DMS79 treated with DMSO at 0.1 percent for 48 hours (cell line): ENCODE measurements at places on chromosomes 6 and 20.
A peak's percentile ranks its signal among the peaks of the same experiment; 100 is the strongest.

- DNase-seq, result no peak
Measured at GRCh38 chr6:38283734-38284362, 355.9 kb downstream of the BTBD9 start.

DNA sequence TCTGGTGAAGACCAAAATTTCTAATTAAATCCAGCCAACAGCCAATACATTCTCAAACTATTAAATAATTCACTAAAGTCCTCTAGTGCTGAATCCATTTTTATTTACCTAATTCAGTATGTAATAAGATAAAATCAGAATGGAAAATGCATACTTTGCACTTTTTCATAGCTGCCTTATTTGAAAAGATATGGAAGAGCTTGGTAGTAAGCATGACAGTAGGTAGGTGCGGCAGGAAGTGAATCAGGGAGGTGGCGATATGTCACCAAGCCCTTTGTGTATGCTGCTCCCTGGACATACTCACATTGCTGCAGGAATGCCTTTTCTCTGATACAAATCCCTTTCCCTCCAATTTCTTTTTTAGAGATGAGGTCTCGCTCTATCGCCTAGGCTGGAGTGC lies 10.2 kb upstream of the TGM3 start:
- DNase-seq, result no peak

DNA sequence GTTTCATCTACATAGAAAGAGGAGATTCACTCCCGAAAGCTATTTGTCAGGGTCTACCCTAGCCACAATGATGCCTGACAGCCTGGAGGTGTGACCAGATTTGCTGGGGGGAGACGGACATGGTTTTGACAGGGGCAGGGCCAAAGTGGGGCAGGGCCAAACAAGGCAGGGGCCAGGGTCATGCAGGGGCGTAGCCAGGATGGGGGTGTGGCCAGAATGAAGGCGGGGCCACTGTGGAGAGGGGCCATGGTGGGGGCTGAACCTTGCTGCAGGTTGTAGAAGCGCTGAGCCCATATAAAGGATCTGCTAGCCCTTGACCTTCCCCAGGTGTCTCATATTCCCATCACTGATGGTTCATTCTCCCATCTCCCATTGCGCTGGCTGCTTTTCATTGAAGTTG lies 184.1 kb upstream of the SULF2 start:
- DNase-seq, result no peak

- no peak for DNase-seq
Measured at GRCh38 chr6:2738373-2738979, 12.2 kb downstream of the MYLK4 start.

DNA sequence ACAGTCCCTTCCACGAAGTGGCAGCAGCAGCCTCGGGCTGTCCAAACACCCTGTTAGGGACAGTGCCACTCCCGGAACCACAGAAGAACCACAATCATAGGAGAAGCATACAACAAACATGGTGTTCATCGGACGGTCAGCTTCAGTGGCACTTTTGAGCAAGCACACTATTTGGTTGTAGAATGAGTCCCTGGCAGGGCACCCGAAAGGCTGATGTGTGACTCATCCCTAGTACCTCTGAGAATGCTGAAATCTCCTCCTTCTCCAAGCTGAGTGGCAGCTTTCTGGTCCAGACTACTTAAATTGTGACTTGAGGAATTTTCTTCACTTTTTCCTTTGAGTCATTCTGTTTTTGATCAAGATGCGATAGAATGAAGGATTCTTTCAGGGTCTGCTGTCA lies 282.5 kb downstream of the ESR1 start:
- DNase-seq, result no peak

DNA sequence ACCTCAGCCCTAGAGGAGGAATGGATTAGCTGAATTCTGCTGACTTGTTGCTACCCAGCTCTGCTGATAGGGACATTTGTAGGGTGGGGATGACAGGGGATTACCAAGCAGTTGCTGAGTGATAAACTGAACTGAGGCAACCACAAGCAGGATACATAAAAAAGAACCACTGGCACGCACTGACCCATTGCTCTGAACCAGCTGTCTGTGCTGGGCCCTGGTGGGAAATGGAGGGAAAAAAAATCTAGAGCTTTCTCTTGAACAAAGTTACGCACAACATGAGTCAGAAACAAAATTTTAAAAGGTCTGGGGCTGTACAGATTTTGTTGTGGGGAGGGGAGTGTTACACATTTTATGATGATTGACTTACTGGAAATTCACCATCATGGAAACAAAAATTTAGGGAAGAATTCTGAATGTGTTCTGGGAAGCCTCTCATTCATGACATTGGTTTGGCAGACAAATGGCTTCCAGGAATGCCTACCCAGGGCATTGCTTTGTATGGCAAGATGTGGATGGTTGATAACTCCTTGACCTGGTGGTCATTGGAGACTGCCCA lies 37.7 kb downstream of the FOXO3 start:
- no peak for DNase-seq

- DNase-seq, result no peak
Measured at GRCh38 chr6:170082531-170083187, 208.2 kb downstream of the DLL1 start.

DNA sequence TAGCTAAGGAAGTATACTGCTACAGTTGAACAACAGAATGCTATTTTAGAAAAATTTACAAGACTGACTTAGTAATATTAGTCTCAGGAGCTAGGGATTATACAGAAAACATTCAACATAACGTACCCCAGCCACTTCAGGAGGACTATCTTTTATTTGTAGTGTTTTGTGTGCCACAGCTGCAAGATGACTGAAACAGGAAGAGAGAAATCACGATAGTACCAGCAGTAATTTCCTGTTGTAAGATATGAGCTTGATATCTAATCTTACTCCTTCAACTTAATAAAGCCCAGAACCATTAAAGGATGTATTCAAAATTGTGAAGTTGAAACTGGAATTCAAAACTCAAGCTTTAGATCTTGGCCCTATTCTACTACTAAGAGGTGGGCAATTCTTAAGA lies 42.1 kb downstream of the SLC35A1 start:
- DNase-seq, result no peak

- no peak for DNase-seq
Measured at GRCh38 chr6:47306887-47307286, 2.8 kb downstream of the TNFRSF21 start.

DNA sequence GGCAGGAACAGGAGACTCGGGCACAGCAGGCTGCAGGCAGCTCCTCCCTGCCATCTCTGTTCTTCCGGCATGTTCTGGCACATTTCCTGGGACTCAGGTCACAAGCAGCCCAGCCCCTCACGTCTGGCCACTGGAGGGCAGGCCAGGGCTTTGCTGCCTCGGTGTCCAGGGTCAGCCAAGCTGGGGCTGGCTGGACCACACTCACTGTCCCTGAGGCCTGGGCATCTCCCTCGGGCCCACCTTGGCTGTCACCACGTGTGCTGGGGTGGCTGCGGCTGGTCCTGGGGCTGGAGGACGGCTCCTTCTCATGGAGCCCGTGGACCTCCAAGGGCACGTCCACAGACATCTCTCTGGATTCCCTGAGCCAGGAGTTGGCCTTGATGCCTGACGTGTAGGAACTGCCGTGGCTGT lies 18.5 kb downstream of the FRMD1 start:
- DNase-seq, result peak; percentile 10

- DNase-seq, result no peak
Measured at GRCh38 chr6:87384449-87384848, 23.3 kb upstream of the CFAP206 start.

DNA sequence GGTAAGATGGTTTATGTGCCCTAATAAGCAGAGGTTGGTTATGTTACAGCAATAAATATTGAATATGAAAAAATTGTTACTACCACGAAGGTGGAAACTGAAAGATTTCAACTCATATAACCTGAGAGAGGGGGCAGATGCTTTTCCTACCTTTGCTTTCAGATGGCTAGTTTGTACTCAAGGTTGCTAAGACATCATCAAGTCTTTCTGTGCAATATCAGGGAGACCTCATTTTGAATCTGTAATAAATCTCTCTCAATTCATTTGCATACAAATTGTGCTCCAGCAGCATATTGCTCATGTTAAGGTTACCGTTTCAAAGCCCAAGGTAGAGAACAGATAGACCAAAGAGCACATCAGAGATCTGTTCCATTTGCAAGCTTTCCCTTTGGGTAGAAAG lies 220.4 kb downstream of the KHDC1L start:
- no peak for DNase-seq

DNA sequence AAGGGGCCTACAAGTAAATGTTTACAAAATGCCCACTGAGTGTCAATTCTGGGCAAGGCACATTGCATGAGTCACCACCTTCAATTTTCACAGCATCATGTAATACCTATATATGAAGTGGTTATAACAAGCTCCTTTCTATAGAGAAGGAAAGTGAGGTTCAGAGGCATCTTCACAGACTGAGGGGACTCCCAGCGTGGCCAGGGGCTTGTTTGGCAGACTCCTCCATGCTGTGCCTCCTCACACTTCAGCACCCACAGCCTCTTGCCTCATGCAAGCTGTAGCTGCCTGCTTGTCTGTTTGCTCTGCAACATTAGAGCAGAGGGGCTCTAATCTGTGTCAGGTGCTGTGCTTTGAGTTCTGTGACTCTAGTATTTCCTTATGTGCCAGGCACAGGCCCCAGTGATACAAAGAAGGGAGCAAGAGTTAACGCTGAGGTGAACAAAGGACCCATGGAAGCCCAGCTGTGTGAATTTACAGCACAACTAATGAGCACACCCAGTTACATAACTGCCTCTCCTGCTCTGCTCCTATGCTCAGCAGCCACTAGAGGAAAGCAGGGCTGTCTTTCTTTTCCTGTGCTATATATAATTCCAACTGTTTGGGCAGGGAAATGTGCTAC lies 72.3 kb downstream of the ZHX3 start:
- no peak for DNase-seq

DNA sequence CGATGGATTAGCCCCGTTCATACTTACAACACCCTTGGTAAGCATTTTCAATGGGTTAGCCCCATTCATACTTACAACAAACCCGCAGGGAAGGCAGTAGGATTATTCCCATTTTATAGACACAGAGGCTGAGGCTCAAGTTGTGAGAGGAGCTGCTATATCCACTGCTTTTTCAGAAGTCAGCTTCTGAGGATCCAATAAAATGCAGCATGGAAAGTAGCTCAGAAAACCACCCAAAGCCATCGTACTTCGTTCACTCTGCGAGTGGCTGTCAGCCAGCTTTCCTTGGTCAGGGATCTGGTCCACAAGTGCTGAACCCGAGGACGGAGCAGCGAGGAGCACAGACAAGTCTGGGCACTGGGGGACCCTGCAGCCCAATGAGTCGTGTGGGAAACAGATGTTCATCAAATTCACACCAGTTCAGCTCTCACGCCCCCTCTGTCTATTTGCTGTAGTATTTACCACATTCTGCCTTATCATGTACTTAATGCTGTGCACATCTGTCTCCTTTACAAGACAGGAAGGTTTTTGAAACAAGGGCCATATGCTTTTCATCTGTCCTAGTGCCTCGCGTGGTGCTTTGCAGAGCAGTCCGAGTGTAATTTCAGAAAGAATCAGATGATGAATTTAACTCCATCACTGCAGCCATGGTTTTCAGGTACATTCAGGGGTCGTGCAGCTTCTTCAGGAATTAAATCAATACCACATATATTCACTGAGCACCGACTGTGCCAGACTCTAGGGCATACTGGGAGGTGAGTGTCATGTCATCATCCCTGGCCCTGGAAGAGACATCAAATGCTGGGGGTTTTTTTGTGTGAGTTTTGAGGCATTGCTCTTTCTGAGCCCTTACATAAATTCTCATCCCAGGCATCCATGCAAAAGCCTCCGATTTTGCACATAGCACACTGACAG lies 256.9 kb downstream of the CDH26 start:
- no peak for DNase-seq

DNA sequence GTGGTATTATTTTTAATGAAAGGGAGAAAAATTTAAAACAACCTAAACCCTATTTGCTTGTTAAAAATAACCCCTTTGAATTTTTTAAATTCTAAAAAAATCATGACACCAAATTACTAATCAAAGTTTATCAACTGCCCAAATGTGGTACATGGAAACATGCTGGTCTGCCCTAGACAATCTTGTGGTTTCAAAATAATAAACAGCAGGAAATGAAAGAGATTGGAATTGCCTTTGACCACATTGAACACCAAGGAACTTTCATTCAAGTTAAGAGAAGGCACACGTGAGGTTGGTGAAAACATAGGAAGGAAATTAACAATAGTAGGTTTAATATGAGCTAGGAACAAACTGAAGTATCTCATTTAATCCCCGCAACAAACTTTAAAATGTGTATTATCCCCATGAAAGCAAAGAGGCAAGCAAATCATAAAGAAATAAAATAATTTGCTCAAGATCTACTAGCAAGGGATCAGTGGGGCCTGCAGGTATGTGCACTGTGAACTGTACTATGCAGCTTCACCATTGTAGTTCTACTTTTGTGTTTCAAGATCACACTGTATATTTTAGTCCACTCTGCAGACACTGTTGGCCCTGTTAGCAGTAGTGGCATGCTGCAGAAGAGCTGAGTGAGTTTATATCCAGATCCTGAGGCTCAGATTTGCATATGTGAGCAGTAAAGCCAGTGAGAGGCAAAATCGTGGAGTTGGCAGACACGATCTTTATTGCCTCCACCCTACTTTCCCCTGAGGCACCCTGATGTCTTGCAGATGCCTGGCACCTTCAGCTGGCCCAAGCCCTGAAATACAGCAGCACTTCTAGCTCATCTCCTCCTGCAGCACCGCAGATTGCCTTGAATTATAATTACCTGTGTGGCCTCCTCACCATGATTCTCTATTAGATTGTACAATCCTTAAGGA lies 157.8 kb upstream of the TENT5A start:
- no peak for DNase-seq

DNA sequence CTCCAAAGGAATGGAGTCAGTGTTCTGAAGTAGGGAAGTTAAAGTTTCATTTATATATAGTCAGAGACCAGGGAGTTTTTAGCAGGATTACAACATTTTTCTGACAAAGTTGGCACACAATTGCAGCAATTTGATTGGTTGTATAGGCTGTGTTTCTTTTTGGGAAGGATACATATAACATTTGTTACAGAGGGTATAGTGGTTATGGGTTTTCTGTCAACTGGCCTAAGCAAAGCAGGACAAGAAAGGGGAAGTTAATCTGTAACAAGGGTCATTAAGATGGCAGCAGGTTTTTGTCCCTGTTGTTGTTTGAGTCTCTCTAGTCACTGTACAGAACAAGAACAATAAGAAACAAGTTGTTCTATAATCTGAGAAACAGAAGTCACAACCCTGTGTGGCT lies 41.4 kb downstream of the TPD52L1 start:
- no peak for DNase-seq

DNA sequence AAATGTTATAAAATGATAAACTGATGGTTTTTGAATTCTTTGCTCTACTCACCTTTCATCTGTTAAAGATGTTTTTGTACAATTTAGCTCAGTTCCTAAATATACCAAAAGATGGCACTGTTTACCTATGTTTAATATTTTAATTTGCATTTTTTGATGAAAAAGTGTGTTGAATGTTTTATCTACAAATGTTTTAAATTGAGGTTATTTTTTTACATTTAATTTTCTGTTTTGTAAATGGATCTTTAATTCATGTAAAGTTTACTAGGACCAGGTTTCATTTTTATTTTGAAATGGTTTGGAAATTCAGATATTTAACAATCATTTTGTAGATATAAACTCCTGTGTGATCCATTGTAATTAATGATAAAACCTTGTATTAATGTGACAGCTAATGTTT lies 30.0 kb downstream of the CDKAL1 start:
- DNase-seq, result no peak
